ENCODE measurements at places on chromosomes 6 and 20.
A peak's percentile ranks its signal among the peaks of the same experiment; 100 is the strongest.

- DNase-seq, result peak; percentile 34
Observed at GRCh38 chr6:710601-711571, 17.9 kb upstream of the EXOC2 start.

GRCh38 chr6:19824058-19824807, 12.9 kb upstream of the ID4 start:
- no peak for DNase-seq

DNA sequence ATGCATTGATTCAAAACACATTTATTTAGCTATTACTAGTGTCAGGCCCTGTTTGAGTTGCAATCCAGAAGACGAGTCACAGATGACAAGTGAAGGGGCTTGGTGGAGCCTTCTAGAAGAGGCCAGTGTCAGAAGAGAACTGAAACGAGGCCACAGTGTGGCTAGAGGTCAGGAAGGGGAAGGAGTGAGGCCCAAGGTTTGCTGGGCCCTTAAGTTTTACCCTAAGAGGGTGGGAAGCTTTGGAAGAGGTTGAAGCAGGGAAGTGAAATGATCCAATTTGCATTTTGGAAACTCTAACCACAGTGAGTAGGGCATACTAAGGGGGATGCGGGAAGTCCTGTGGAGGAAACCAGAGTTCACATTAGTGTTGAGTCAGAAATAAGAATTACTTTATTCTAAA, 25.0 kb downstream of the TTK start:
- no peak for DNase-seq

GRCh38 chr20:36092398-36093024, 62.0 kb upstream of the EPB41L1 start:
- DNase-seq, result no peak

DNA sequence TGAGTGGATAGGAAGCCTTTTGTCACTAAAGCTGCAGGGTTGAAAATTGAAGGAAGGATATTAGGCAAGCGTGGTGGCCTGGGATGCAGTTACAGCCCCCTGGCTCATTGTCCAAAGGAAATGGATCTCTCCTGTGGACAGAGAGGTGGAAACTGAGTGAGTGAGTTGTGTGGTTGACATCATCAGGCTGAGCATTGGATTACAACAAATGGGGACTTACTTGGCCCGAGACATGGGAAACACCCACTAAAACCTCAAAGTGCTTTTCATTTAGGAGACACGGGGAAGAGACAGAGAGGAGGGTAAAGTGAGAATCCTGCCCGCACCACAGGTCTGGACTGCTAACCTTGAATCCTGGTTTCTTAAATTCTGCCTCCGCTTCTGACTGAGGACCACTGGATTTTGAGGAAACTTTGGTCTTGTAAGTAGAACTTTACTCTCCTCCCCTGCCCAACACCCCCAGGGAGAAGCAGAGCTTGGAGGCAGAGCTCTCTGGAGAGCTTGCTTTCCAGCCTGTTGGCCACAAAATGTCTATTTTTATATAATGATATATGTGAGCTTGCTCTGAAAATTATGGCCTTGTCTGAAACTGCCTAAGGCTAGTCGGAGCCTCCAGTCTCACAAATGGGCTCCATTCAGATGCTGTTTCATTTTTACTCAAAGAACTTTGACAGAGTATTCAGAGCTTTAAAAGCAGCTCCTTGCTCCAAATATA, at the start of gene PKIG:
Gene PKIG (plus strand): TSS at position 269 of the 715 bp plus-strand sequence. CDS start 31,978 bp downstream, outside the sequence.
- DNase-seq, result no peak

GRCh38 chr20:53769041-53769440, 175.4 kb upstream of the ZNF217 start:
- DNase-seq, result no peak

DNA sequence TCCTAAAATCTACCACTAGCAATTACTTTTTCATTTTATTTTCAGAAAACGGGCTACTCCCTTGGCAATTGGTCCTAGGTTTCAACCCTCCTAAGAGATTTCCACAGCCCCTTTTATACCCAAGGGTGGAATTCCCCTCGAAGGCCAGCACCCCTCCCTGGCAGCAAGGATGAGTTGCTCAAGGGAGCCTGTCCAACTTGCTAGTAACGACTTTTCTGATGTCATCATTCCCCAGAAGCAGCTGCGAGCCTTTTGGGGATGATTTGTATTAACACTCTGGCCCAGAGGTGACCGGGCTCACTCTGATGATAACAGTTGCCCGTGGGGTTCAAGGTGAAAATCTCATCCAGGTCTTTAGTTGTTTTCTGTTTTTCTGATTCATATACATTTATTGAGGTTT, 30.7 kb upstream of the NAA20 start:
- DNase-seq, result no peak

DNA sequence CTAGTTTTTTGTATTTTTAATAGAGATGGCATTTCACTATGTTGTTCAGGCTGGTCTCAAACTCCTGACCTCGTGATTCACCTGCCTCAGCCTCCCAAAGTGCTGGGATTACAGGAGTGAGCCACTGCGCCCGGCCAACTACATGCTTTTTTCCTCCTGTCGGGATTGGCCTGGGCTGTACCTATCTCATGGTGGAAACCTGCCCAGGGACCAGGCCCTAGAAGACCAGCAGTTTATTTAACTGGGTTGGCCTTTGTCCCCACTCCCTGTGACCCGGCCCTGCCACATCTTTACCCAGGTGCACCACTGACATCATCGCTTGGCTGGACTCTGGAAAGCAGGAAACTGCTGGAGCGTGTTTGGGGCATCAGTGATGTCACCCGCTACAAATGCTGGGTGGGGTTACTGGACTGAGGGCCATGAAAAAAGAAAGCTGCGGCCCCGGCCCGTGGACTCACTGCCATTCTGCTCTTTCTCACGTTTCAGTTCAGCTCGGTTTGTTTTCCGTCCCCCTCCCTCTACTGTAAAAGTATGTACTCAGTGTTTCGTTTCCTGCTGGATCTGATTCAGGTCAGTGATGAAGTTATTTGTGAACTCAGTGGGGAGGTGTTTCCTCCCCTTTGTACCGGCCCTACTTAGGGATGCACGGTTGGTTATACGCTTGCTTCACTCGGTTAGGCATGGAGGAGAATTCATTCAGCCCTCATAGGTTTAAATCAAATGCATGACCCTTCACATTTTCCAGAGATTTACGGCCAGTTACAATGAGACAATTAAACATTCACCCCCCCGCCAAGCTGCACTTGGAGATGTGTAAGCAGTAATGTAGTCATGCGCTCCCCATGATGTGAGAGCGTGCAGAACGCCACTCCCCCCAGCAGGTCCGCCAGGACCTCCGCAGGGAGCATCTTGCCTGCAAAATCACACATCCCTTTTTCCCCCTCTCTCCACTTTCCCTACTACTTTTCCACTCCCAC, 179.3 kb downstream of the MTHFD1L start:
- no peak for DNase-seq

DNA sequence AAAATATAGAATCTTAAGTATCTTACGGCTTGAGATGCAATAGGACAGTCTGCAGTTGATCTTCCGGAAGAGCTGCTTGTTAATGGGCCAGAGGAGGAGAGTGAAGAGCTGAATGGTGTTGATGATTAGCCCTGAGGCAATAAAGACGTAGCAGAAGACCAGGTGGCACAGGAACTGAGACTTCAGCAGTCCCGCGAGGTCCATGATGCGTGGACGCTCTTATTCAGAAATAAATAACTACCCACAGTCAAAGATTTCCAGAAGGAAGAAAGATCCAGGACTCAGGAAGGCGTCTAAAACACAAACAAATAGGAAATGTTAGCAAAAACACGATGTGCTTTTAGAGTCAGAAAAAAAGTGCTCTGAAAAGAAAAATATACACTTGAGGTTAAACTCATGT, 41.9 kb downstream of the AGPAT4 start:
- DNase-seq, result no peak

DNA sequence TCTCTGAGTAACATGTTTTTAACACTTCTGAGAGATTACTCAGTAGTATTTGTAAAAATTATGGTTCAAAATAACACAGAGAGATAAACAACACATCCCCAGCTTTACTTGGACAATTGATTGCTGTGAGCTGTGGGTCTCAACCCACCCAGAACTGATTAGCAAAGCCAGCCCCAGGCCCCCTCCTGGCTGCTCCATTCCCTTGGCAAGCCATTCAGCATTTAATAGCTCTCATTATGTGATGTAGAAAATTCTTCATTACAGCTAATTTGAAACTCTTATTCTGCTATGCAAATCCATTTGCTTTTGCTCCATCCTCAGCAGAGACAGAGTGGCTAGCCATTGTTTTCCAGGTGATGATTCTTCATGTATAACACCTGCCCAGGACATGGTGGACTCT, 16.6 kb upstream of the SIRT5 start:
- no peak for DNase-seq

GRCh38 chr6:147449405-147450161, 58.9 kb upstream of the SAMD5 start:
- no peak for DNase-seq

DNA sequence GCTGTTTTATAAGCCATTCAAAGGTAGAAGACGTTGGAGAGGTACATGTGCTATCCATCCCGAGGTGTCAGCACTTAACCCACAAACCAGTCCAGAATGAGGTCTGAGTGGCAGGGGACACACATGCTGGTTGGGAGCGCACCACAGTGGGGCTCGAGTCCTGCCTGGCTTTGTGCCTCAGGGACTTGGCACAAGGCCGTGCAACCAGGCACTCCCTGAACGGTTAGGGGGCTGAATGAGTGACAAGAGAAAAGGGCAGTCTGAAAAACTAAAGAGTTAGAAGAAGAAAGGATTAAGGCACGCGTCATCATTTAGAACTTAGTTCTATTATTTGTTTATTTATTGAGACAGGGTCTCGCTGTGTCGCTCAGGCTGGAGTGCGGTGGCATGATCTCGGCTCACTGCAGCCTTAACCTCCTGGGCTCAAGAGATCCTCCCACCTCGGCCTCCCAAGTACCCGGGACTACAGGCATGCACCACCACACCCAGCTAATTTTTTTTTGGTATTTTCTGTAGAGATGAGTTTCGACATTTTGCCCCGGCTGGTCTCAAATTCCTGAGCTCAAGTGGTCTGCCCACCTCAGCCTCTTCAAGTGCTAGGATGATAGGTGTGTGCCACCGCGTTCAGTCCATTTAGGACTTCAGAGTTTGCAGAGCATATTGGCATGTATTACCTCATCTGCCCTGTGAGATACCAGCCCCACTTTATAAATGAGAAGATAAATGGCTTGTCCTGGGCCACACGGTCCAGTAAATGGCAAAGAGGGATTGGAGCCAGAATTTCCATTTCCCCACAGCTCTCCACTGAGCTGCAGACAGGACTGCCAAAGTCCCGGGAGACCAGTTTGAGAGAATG, 47.4 kb upstream of the IRF4 start:
- DNase-seq, result no peak

- no peak for DNase-seq
Observed at GRCh38 chr6:114404339-114404955, 61.6 kb upstream of the HS3ST5 start.

DNA sequence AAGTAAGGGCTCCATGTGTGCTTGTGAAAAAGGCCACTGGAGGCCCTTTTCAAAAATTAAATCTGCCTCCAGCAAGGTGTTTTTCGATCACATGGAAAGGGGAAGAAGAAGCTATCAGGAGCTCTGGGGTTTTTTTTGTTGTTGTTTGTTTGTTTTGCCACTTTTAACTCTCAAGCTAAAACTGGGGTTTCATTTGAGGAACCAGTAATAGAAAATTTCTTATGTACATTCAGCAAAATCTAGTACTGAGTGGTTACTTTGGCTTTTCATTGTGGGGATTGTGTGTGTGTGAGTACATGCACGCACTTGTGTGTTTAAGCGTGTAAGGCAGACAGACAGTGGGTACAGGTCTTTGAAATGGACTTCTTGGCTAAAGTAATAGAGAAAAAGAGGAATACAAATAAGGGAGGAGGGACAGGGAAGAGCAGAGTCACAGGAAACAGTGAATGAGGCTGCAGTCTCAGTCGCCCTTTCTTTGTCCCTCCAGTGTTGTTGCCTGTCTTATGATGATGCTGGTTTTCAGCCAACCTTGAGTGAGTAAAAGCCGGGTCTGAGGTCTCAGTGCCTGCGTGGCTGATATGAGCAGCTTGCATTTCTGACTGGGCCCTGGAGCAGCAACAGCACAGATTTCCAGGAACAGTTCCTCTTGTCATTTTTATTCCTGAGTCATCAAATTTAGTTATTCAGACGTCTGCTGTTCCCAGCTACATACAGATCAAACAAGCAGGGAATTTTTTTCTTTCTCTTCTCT, 26.2 kb downstream of the SLC16A10 start:
- DNase-seq, result no peak

DNA sequence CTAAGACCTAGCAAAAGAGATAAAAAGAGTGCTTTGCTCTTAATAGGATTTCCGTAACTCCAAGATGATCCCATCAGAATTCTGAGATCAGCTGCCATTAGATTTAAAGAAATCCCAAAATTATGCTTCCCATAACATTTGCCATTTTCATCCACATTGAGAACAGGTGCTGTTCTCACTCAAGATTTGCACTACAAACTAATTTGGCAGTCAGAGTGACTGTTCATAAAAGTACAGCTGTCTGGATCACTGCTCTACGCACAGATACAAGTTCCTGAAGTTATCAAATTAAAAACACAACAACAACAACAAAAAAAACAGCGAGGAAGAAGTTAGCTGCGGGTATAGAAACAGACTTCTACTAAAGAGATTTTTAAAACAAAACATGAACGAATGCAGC, 58.1 kb downstream of the ASCC3 start:
- no peak for DNase-seq

GRCh38 chr6:106216527-106216926, 109.0 kb downstream of the ATG5 start:
- no peak for DNase-seq

DNA sequence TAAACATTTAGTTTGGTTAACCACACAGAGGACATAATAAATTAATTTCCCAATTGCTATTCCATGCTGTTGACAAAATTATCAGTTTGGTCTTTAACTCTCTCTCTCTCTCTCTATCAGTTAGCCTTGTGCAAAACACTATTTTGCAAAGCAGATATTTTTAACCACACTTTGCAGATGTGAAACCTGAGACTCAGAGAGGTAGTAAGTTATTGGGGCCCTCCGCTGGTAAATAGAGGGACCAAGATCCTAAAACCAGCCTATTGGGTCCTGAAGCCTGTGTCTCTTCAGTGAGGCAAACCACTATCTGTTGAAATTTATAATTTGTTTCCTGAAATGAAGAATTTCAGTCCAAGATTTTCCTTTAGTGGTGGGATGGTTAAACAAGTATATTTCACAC, 231.0 kb downstream of the SOD2 start:
- no peak for DNase-seq

DNA sequence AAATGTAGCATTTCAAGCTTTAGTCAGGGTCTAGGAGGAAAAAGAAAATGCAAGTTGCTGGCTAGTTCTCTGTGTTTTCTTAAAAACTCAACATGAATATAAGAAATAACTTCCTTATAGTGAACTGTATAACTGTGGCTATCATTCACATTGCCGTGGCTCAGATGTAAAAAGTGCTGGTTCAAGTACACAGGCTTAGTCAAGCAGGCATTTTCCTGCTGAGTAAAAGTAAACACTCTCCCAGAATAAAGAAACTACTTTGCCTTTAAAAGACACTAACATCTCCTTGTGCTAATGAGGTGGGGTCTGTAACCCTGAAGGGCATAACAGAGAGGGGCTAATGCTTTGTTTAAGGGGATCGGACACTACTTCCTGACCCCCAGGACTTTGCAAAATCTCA, 3.3 kb downstream of the ATP5F1E start:
- DNase-seq, result no peak

- peak; percentile 56 for DNase-seq
Observed at GRCh38 chr6:29723666-29724588, 693 bp downstream of the HLA-F start.

Measured in stimulated activated CD4-positive, alpha-beta T cell treated with anti-CD3 and anti-CD28 coated beads, TNF-alpha, amount 100 ng/mL, for 1 hour (primary cell).